ENCODE measurements at places on chromosomes 2 and 18. TPM values are rescaled to one million over a fixed set of nuclear protein-coding genes. Genes with fewer than 3 reads are reported as not detected.

- no peak for DNase-seq
Observed at GRCh38 chr2:217215877-217216276, 356.0 kb upstream of the TNP1 start.

DNA sequence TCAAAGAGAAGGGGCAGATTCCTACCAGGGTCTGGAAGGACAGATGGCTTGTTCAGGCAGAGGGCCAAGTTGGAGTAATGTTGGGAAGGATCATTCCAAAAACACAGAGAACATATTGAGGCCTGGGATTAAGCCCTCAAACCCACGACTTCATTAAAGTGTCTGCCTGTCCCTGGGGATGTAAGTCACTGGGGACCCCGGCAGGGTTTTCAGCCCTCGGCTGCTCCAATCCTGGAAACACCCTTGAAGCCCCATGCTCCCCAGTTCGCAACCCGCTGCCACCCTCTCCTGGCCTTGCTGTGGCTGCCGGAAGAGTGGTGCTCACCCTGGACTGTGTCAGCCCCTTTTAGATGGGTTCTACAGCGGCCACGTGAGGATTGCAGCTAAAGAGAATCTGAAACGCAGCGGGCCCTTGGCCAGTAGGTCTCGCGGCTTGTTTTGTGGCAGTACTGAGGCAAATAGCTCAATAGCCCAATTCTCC lies 79.9 kb downstream of the EPAS1 start:
- DNase-seq, result peak; percentile 18

DNA sequence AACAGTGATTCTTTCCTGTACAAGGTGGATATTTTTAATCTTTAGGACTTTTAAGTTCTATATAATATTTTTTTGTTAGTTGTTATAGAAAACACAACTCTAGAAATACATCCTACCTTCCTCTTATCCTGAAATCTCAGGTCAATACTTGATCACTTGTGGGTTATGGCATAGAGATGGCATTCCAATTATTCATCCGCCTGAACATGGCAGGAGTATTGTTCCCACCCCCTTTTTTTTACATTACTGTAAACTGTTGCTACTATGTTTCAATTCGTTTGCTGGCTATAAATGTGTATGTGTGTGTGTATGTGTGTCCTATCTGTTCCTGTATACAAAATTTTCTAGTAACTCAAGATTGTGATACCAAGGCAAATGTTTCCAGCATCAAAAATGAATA lies 43.3 kb upstream of the FN1 start:
- no peak for DNase-seq

MRPL19 gene
- total RNA-seq, result 51.7 TPM

TSPYL6 gene
- not detected for total RNA-seq

- DNase-seq, result no peak
Observed at GRCh38 chr18:72502671-72503431, 41.3 kb downstream of the CBLN2 start.

DNA sequence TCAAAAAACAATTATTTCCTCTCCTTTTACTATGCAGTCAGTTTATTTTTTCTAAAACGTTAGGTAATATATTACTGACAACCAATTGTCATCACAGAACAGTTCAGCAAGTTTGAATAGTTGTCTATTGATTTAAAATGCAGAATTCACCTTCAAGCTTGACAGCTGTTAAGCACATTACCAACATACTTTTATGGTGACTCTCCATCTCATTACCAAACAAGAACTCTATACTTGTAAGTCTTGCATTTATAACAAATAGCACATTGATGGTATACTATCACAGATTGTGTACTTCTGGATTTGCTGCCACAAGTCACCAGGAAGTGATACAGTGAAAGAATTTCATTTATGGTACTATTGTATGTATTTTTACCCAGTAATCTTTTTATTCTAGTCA lies 99.4 kb upstream of the PPP1CB start:
- DNase-seq, result no peak

- no peak for DNase-seq
Observed at GRCh38 chr2:178450524-178450773, 526 bp downstream of the PRKRA start.

DNA sequence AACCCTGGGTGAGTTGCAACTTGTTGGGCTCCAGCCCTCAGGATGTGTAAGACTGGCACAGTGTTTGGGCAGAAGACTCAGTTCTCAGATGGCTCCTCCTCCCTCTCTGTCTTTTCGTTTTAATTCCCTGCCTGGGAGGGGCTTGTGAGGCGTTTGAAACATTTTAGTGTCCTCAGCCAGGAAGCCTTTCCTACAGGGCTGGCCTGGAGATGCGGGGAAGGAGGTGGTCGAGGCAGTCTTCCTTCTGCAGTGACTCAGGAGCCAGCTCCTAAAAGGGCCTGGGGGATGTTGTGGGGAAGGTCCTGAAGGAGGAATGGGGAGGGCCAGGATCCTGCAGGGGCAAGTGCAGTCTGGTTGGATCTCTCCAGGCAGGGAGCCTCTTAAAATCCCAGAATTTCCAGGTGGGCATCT lies 22.1 kb upstream of the IGFBP5 start:
- peak; percentile 8 for DNase-seq

GAL3ST2 gene
- total RNA-seq, result 0.09 TPM

GRCh38 chr2:45173513-45173912 lies 164.3 kb upstream of the SIX2 start:
- DNase-seq, result no peak

HOXD11 gene
- total RNA-seq, result not detected

DNA sequence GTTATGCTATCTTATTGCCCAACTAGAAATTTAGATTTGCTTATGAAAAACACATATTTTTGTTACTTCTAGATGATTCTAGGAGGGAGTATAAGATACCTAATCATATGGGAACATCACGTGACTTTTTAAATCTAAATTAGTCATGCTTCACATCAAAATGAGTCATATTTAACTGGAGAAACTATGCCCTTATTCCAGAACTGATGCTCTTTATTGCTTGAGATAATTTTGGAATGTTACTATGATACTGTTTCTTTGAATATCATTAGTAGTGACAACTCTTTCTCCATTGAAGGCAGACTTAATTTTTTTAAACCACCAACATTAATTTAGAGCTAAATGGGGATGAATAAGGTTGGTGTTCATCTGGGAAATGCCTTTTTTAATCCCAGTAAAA lies 19.9 kb upstream of the ELAC1 start:
- DNase-seq, result no peak

GRCh38 chr2:40783704-40784103 lies 331.8 kb upstream of the SLC8A1 start:
- no peak for DNase-seq

DNA sequence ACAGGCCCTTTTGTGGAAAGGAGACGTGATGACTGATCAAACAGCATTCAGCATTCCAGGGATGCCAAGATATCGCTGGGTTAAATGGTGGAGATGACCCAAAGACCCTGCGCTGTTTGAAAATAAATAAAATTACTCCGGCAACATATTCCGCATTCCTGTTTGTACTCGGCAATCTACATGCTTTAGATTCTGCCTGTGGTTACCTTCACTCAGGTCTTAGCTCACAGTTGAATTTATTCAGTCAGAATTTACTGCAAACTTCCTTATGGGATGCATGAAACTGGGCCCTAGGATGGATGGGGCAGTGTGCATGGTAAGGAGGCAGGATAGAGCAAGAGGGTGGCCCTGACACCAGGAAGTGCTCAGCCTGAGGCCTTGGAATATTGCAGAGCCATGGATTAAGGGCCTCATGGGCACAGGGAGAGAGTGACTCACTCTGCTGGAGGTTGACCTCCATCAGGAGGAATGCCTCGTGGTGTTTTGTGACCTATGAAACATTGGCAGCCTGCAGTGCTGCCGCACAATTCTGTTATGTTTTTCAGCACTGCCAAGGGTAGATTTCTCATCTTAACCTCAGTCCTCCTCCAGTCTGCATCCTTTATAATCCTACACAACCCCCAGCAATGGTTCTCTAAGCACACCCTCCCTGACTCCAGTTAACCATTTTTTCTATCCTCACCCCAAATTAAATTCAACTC lies 321.4 kb downstream of the IRS1 start:
- peak; percentile 19 for DNase-seq

DNA sequence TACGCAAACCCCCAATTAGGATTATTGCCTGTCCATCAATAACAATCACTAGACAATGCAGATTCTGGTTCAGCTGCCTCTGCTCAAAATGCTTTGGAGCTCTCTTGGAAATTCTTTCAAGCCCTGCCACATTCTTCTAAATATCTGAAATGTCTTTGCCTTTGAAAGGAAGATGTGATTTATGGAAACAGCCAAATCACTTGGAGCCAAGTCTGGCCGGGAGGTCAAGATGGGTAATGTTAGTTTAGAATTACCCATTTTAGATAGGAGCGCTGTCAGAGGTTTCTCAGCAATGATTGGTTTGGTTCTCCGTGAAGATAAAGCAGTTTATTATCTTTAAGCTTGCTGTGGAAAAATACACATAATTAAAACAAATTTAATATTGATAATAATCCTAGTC lies 306.7 kb downstream of the SETBP1 start:
- no peak for DNase-seq

DOK6 gene
- total RNA-seq, result 0.43 TPM

DNA sequence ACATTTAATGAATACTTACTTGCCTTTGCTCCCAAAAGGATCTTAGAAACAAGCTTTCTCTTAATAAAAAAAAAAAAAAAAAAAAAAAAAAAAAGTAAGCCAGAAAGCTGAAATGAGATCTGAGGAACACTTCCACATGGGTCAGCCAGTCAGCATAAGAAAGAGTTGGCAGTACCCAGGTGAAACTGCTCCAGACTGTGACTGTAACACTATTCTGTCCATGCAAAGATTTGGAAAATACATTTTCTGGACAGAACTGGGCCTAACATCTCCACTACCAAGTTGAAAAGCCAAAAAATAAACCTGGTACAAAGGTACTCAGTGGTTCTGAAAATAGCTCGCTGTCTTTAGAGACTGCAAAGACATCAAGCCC lies 135.7 kb downstream of the THADA start:
- no peak for DNase-seq

DNA sequence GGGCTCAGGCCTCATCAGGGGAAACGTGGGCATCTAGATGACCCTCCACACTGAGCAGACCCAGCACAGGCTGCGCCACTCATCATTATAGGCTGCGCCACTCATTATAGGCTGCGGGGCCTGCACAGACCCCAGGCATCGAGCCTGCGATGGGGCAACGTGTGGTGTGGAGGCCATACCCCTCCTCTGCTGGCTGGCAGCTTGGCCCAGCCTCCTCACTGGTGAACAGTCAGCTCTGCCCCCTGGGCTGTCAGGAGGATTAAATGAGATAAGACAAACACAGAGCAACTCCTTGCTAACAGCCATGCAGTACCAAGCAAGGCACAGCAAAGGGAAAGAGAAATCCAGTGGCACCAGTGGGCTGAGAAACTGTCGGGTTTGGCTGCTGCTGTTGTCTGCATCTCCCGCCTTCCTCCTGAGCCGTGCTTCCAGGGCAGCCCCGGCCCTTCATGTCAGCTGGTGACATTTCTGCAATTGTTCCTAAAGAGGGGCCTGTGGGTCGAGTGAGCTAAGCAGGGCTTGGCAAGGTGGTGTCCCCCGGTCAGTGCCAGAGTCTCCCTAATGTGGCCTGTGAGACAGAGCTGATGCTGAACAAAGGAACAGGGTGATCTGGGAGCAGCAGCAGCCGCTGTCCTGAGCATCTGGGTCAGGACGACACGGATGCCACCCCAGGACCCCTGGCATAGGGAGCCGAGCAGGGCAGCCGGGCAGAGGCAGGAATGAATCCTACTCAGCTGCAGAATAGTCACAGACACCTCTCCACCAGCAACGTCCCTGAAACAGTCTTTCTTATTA lies 48.7 kb downstream of the RRM2 start:
- no peak for DNase-seq

GRCh38 chr18:48616484-48617255 lies 77.8 kb downstream of the CTIF start:
- DNase-seq, result no peak

SPP2 gene
- total RNA-seq, result not detected

DNA sequence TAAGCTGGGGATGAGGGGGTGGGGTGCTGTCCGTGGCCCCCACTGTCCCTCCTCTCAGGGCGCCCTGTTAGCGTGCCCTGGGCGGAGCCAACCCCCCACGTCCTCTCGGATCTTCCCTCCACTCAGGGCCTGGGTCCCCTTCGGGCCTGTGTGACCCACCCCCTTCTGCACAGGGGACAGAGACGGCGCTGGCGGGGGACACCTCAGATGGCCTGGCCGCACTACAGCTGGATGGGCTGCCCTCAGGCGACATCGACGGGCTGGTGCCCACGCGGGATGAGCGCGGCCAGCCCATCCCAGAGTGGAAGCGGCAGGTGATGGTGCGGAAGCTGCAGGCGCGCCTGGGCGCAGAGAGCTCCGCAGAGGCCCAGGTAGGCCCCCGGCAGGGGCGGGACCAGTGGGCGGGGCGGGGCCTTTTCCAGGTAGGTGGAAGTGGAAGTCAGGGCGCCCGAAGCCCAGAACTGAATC lies 9.9 kb upstream of the KLHL30 start:
- DNase-seq, result no peak

FSHR gene
- total RNA-seq, result not detected

DNA sequence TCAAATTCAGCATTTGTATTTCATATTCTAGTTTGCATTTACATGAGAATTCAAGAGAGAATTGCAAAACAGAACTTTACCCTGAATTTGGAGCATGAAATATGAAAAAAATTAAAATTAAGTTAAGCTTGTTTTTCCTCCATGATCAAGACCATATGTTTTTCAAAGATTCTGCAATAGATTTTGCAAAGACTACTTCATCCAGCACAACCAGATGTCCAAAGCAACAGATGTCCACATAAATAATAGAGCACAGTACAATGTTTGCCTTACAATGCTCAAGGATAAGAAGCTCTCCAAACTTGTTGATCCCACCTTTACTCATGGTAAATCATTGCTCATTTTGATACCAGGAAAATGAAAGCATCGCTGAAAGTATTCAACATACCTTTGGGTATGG lies 25.6 kb downstream of the FAP start:
- DNase-seq, result no peak

DNA sequence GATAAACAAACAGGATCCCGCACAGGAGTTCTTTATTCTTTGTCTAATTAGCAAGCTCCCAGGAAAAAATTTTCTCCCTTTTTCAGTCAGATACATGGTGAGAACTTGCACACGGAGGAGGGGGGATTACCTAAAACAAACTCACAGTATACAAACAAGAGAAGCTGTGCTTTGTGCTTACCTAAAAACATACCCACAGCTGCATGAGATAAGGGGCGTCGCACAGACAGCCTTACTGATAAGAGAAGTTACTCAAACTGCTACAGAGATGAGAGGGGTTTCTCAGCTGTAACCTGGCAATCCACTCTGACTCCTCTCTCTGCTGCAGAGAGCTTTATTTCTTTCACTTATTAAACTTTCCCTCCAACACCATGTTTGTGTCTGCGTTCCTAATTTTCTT lies 32.9 kb upstream of the ST3GAL5 start:
- DNase-seq, result no peak

STEAP3 gene
- 1.2 TPM for total RNA-seq

- no peak for DNase-seq
Observed at GRCh38 chr2:81050580-81051095, 746.1 kb upstream of the LRRTM1 start.

- no peak for DNase-seq
Observed at GRCh38 chr2:190930411-190930810, 49.8 kb downstream of the GLS start.

- no peak for DNase-seq
Observed at GRCh38 chr2:220455351-220455990, 828.0 kb downstream of the SLC4A3 start.

Measured in neural progenitor cell (in vitro differentiated cells).